ENCODE measurements at places on chromosomes 3 and 15.

GRCh38 chr15:94098921-94099573 lies 132.3 kb upstream of the MCTP2 start:
- no peak for DNase-seq

DNA sequence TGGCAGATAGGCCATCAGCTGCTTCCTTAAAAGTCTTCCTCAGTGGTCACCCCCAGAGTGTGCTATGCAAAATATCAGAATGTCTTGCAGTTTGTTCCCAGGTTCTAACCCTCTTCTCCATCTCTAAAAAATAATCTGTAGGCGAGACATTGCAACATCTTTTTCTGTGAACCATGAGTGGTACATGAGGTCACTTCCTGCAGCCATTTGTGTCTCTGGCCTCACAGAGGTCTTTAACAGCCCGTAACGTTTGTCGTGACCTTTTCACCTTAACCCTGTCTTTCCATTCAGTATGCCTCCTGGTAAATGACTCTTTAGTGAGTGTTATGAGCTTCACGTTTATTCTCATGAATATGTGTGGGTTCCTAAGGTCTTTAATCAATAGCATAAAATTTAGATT lies 145.4 kb downstream of the KLHL25 start:
- no peak for DNase-seq

DNA sequence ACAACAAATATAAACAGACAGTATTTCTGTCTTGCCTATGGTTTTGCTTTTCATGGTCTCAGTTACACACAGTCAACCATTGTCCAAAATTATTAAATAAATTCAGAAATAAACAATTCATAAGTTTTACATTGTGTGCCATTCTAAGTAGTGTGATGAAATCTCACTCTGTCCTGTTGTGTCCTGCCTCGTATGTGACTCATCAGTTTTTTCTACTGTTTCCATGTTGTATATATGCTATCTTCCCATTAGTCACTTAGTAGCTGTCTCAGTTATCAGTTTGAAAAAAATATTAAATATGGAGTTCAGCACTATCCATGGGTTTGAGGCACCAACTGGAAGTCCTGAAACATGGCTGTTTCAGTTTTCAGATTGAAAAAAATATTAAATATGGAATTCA lies 282.4 kb upstream of the GRM7 start:
- DNase-seq: no peak

DNA sequence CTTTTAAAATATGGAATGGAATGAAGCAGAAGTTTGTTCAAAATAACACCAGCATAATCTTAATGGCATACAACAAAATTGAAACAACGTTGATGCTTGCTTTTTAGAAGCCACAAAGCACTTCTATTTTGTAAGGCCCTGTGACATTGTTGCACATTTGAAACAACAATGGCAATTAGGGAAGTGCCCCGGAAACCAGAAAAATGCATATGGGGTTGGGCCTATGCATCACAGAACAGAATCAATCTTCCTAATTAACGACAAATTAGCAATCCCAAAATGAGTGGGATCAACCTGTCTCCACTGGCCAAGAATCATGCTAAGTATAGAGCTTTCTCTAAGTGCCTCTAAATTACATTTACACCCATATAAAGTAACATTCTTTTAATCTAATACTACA lies 168.9 kb downstream of the MEIS2 start:
- no peak for DNase-seq

DNA sequence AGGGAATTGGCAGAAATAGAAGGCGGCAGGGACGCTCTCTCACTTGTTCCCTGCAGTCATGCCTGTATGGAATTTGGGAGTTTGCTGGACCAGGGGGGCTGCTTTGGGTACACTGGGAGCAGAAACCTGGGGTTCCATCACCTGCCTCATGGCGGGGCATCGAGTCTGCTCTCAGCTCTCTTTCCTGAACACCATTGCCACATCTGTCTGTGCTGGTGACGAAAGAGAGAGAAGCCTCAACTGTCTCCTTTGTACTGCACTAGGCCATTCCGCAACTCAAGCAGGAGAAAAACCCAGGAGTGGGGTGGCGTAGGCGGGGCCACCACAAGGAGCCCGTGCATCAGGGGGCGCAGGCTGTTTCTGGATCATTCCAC lies 14.0 kb downstream of the TMEM158 start:
- no peak for DNase-seq

DNA sequence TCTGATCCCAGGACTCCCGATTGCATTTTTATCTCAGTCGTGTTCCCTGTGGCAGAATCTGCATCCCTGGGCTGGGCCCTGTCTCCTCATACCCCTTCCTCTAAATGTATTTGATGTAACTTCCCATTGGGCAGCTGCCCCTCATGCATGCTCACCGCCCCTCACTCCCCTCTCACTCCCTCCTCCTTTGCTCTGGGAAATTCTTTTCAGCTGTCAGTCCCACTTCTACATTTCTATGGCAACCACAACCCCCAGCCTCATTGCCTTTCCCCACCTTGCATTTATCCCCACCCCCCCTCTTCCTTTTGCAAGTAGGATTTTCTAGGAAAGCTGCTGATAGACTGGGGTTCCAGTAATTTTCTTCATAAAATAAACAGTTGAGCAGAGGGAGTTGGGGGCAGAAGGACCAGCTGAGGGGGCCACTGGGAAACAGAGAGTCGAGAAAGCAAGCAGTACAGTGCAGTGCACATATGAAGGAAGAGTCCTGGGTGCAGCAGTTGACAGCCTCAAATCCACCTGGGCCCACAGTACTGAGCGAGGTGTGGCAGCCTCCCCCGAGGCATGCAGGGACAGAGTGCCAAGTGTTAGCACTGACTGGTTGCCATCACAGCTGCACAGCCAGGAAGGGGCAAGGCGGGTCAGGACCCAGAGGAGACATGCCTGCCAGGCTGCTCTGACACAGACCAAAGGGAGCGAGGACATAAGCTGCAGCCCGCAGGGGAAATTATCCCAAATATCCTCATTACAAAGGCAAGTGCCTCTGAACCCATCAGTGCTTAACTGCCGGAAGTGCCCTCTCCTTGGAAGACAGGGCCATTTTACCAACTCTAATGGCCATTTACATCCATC lies 476.3 kb downstream of the EPHB1 start:
- DNase-seq: no peak

- no peak for DNase-seq
These were observed 82.7 kb downstream of the ABHD5 start for GRCh38 chr3:43773273-43774094.

- peak; percentile 62 for DNase-seq
These were observed 23.4 kb upstream of the MAP4 start for GRCh38 chr3:48039487-48040190.

GRCh38 chr15:61857169-61857829 lies 202.9 kb downstream of the VPS13C start:
- no peak for DNase-seq

DNA sequence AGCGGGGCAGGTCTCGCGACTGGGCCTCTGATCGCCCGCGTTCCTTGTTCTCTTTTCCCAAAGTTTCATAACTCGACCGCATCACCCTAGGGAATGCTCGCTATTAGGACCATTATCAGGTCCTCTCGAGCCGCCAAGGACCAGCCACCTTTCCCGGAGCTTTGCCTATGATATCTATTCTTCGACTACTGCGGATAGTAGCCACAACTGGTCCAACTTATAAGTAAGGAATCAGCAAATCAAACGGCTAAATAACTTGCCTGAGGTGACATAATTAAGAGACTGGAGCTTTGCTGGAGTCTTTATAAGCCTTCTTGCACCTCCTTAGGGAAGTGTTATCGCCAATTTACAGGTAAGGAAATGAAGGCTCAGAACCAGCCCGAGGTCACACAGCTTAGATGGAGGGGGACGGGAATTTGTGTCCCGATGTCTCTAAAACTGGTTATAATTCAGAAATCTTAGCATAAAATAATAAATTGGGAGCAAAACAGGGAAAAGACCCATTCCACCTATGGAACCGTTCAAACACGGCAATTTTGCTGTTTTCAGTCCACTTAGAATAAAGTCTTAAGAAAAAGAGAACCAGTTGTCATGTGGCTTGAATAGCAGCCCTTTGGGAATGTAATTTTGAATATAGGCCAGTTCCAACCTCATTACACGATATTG lies 479 bp upstream of the PLD1 start:
- no peak for DNase-seq

- no peak for DNase-seq
These were observed 10.5 kb downstream of the MYRIP start for GRCh38 chr3:39819899-39820298.

- no peak for DNase-seq
These were observed 5.1 kb downstream of the LSAMP start for GRCh38 chr3:116440196-116440595.

GRCh38 chr15:29822100-29822683 lies at the start of gene TJP1:
TSS of gene TJP1 (minus strand) at chr15:29822468. CDS start at chr15:29822028, 440 bp downstream.
- DNase-seq: no peak

- DNase-seq: no peak
These were observed 90.7 kb downstream of the KLHL25 start for GRCh38 chr15:85704066-85704465.

GRCh38 chr3:134337511-134338200 lies 36.6 kb downstream of the AMOTL2 start:
- DNase-seq: no peak

DNA sequence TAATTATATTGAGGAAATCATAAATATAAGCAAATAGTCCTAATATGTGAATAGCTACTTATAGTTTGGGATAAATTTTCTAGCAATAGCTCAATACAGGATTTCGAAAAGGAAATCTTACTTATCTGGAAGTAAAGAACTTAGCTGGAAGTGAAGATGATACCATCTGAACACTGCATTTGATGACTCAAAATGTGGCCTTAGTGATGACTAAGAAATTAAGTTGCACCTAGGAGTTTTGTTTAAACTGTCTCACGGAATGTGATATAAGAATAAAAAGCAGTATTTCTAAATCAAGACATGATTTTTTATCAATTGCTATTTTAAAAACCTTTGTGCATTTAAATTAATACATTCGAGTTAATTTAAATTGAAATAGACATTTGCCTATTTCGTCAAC lies 91.2 kb downstream of the EOMES start:
- no peak for DNase-seq

- DNase-seq: no peak
These were observed 184.9 kb upstream of the LRRC3B start for GRCh38 chr3:26437678-26438077.
